ENCODE measurements at places on chromosomes 6 and 20. TPM values are rescaled to one million over a fixed set of nuclear protein-coding genes. Genes with fewer than 3 reads are reported as not detected.

The C2 gene
- total RNA-seq: 33.7 TPM

The RPP40 gene
- total RNA-seq: 4.1 TPM

The PDYN gene
- total RNA-seq: not detected

The C20orf144 gene
- total RNA-seq: 0.24 TPM

The TPX2 gene
- 8.8 TPM for total RNA-seq

The GSTA2 gene
- total RNA-seq: not detected

The CGA gene
- total RNA-seq: not detected

The OR2H1 gene
- not detected for total RNA-seq

The NKX2-2 gene
- 1.8 TPM for total RNA-seq

The ISM1 gene
- total RNA-seq: 0.72 TPM

The AP5S1 gene
- 18.6 TPM for total RNA-seq

The FBXO30 gene
- 7.1 TPM for total RNA-seq

The CDH26 gene
- 1.4 TPM for total RNA-seq

The NELFE gene
- total RNA-seq: 44.9 TPM

The DYNLT2 gene
- total RNA-seq: 2.4 TPM

The SDCBP2 gene
- total RNA-seq: 320 TPM

The TBXT gene
- not detected for total RNA-seq

The SASH1 gene
- total RNA-seq: 22.9 TPM

The NDUFAF4 gene
- 34.1 TPM for total RNA-seq

The POFUT1 gene
- 35.5 TPM for total RNA-seq

The GATA5 gene
- total RNA-seq: not detected

Data from mucosa of descending colon (tissue), 3 donors.